Progenitor cell of endocrine pancreas (in vitro differentiated cells): ENCODE measurements at places on chromosomes 7 and 10.

DNA sequence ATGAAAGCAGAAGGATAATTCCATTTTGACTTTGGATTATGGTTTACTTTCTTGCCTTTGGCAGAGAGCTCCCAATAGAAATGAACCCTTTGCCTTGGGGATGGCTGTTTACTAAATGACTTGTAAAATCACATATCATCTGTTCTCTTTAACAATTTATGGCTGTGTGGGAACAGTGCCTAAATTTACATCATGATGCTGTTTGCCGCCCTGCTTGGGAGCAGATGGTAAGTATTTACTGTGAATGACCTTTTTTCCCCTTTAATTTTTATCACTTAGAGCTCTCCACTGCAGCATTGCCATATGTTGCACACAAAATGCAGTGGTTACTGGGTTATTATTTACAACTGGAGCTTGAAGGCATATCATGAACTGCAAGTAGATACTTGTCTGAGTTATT, 13.4 kb downstream of the HEPACAM2 start:
- no peak for DNase-seq

DNA sequence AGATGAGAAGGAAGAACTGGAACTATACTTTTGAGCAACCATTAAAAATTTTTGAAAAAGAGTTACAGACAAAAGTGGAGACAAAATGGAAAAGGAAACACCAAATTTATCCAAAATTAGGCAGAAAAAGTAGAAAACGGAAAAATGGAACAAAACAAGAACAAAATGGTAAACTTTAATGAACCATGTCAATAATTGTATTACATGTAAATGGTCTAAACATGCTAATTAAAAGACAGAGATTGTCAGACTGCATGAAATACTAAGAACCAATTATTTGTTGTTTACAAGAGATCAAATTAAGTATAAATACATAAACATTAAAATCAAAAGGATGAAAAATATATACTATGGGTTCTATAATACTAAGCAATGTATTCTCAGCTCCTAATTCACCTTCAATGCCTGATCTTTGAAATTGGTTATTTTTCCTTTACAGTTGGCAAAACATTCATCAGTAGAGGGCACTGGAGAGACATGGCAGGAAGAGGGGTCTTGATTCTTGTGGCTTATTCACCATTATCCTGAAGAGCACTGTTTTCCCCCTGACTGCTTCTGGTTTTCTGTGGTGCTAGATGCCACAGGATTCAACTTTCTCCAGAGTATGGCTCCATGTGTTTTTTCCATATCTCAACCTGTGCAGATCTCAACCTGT, 124.9 kb downstream of the ELFN1 start:
- no peak for DNase-seq

- DNase-seq, result no peak
These were observed 1.0 kb upstream of the LYZL2 start for GRCh38 chr10:30630571-30630970.

- DNase-seq, result no peak
These were observed 66.0 kb downstream of the EBF3 start for GRCh38 chr10:129897871-129898626.

GRCh38 chr10:69939061-69939460, 113.6 kb upstream of the MACROH2A2 start:
- no peak for DNase-seq

- no peak for DNase-seq
These were observed 196.2 kb downstream of the PLXNA4 start for GRCh38 chr7:132380059-132380458.
